Activated CD4-positive, alpha-beta memory T cell treated with anti-CD3 and anti-CD28 coated beads, Interleukin-2, amount 10 ng/mL, durations not matched to agents 7 days and 5 days (primary cell): ENCODE measurements at places on chromosomes 6 and 20. TPM values are rescaled to one million over a fixed set of nuclear protein-coding genes. Genes with fewer than 3 reads are reported as not detected.

DNA sequence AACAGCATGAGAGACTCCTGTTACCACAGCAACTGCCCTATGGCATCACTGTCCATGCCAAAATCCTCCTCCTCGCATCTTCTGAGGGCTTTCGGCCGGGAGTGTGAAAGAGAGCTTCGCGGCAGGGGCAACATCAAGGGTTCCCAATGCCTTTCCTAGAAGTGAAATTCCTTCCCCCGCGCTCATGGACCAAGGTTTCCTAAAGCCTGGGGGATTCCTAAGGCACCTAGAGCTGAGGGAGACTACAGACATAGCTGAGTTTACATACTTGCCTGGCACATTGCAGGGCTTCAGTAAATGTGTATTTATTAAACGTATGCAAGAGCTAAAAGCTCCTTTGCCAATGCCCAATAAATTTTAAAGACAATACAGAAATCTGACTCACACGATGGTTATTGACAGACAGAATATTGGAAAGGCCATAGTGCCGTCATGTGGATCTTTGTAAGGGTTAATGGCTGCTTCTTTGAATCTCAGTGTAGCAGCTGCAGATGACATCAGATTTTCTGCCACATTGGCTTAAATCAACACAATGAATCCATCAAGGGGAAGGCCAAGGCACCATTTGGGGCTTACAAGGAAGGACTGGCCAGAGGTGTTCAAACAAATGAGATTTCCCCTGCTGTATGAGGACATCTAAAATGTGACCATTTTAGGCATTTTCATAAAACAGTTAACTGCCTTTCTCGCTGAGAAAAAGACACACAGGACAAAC, 281.2 kb upstream of the JARID2 start:
- H3K36me3 ChIP-seq: peaks cover 4% of the 10 kb centered on the region
- no peaks in the 10 kb centered on the region for H3K27me3 ChIP-seq
- H3K27ac ChIP-seq: no peak overlapping the region
- H3K4me3 ChIP-seq: no peak overlapping the region
- H3K4me1 ChIP-seq: no peaks in the 10 kb centered on the region

The STX11 gene
- 25.0 TPM for total RNA-seq

The BIRC7 gene
- total RNA-seq: not detected

GRCh38 chr6:169839493-169839892, 88.1 kb downstream of the ERMARD start:
- no peaks in the 10 kb centered on the region for H3K4me1 ChIP-seq
- H3K4me3 ChIP-seq: no peak overlapping the region
- H3K27ac ChIP-seq: no peak overlapping the region
- peaks cover 18% of the 10 kb centered on the region for H3K27me3 ChIP-seq
- peak; percentile 7 for DNase-seq
- no peaks in the 10 kb centered on the region for H3K36me3 ChIP-seq

DNA sequence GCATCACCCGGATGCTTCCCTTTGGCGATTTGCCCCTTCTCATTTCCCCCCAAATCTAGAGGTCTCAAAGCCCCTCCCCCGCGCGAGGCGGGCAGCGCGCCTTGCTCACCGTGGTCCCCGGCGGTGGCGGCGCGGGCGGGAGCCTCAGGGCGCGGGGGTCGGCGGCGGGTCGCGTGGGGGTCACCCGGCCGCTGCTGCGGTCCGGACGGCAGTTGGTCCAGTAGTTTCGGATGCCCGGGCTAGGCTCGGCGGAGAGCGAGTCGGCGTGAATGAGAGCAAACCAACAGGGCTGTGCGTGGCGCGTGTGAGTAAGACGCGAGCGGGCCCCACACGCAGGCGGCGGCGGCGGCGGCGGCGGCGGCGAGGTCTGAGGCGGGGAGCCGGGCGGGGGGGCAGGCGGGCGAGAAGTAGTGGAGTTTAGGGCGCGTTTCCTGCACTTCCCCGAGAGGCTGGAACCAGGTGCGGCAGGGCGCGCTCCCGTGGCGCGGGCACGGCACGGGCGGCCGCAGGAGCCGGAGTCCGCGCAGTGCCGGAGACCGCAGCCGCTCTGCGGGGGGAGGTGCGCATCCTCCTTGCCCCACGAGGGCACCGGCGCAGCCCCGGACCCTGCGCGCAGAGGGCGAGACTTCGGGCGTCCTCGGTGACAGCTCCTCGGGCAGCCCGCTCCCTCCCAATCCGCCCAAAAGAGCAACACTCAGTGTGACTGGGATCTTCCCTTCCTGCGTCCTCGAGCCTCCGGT, 567 bp downstream of the HS3ST5 start:
- H3K27me3 ChIP-seq: peaks cover 38% of the 10 kb centered on the region
- no peaks in the 10 kb centered on the region for H3K36me3 ChIP-seq
- no peak overlapping the region for H3K4me3 ChIP-seq

The SCAND1 gene
- 70.0 TPM for total RNA-seq

DNA sequence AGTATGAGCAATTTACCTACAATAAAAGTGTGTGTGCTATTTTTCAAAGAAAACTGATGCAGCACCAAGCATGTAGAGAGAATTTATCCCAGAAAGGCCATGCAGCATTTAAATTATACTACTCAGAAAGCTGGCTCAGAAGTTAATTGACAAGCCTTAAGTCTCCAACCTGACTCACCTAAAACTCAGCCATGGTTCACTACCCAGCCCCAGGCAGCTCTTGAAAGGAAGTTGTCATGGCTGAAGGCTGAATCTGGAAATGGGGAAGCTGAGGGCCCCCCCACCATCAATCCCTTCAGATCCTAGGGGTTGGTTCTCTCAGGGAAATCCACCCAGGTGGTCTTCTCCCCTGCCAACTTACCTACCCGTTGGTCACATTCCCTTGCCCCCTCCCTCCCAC, 19.7 kb downstream of the PPIL6 start:
- H3K36me3 ChIP-seq: no peaks in the 10 kb centered on the region
- H3K4me1 ChIP-seq: no peaks in the 10 kb centered on the region
- peaks cover 2% of the 10 kb centered on the region for H3K27me3 ChIP-seq

- H3K27ac ChIP-seq: no peak overlapping the region
- no peak for DNase-seq
- peaks cover 50% of the 10 kb centered on the region for H3K4me1 ChIP-seq
- peaks cover 7% of the 10 kb centered on the region for H3K27me3 ChIP-seq
Measured at GRCh38 chr6:29968130-29968529, 25.8 kb downstream of the HLA-A start.

- no peak for DNase-seq
- no peak overlapping the region for H3K4me3 ChIP-seq
- H3K36me3 ChIP-seq: peaks cover 3% of the 10 kb centered on the region
- H3K27me3 ChIP-seq: peaks cover 11% of the 10 kb centered on the region
- H3K4me1 ChIP-seq: peaks cover 63% of the 10 kb centered on the region
Measured at GRCh38 chr6:33898771-33899170, 95.0 kb upstream of the MLN start.

GRCh38 chr6:28982476-28983266, 22.4 kb downstream of the ZNF311 start:
- H3K4me1 ChIP-seq: peaks cover 52% of the 10 kb centered on the region
- H3K27me3 ChIP-seq: peaks cover 41% of the 10 kb centered on the region
- H3K4me3 ChIP-seq: peak overlapping the region; percentile 86
- H3K27ac ChIP-seq: peak overlapping the region; percentile 4
- no peak for DNase-seq

The LRRC73 gene
- total RNA-seq: 0.23 TPM

DNA sequence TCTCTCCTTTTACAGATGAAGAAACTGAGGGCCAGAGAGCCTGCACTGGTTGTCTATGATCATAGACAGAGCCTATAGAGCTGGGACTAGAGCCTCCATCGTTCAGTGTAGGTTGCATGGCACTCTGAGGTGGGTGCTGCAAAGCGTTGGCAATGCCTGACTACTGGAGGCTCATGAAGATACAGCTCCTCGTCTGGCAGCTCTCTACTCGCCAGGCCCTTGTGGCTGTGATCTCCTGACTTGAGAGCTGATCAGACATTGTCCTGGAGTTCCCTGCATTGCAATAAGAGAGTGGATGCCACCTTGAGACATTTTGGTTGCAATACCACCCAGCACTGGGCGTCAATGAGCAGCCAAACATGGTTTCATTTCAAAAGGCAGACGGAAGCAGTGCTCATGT, 270.1 kb upstream of the ARID1B start:
- no peaks in the 10 kb centered on the region for H3K36me3 ChIP-seq
- no peak overlapping the region for H3K4me3 ChIP-seq
- H3K4me1 ChIP-seq: no peaks in the 10 kb centered on the region
- no peak overlapping the region for H3K27ac ChIP-seq
- peaks cover 5% of the 10 kb centered on the region for H3K27me3 ChIP-seq
- DNase-seq: no peak

DNA sequence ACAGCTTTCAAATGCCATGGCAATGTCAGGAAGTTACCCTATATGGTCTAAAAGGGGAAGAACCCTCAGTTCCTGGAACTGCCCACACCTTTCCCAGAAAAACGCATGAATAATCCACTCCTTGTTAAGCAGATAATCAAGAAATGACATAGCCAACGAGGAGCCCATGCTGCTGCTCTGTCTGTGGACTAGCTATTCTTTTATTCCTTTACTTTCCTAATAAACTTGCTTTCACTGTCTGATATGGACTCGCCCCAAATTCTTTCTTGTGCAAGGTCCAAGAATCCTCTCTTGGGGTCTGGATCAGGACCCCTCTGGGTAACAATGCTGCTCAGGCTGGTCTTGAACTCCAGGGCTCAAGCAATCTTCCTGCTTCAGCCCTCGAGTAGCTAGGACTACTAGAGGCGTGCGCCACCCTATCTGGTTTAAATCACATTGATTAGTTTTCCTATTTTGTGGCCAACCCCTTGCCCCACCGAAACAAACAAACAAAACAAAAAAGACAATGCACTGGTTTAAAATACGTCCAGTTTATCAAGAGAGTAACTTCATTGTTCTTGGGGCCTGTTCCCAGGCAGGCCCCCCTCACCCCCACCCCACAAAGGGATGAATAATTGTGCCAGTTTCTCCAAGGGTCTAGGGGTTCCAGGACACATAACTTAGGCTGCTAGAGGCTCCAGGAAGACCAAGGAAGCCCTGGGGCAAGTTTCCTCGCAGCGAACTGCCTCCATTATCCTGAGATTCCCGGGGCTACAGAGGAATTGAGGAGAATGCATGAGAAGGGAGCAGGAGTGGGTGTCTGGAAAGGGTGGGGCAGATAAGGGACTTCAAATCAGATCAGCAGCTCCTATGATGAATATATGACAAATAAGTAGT, 10.1 kb upstream of the AKAP12 start:
- no peak overlapping the region for H3K27ac ChIP-seq
- H3K4me1 ChIP-seq: peaks cover 17% of the 10 kb centered on the region
- H3K27me3 ChIP-seq: peaks cover 16% of the 10 kb centered on the region
- no peak overlapping the region for H3K4me3 ChIP-seq
- no peaks in the 10 kb centered on the region for H3K36me3 ChIP-seq

DNA sequence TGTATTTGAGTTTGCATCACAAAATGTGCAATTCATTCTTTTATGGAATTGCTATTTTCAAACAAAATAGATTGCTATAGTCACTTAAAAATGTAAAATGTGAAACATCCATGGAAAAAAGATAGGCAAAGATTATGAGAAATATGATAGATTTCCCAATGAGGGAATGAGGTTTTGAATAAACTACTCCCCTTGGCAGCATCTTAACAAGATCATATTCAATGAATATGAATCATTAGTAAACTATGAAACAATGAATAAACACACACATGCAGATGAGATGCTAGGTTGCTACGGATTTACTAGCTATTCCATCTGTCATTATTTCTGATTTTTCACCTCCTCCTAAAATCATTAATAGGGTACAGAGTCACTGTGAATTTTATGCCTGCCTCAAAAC, 401.8 kb downstream of the PHF3 start:
- no peaks in the 10 kb centered on the region for H3K4me1 ChIP-seq
- H3K27me3 ChIP-seq: no peaks in the 10 kb centered on the region
- H3K36me3 ChIP-seq: no peaks in the 10 kb centered on the region
- no peak for DNase-seq
- H3K4me3 ChIP-seq: no peak overlapping the region
- H3K27ac ChIP-seq: no peak overlapping the region

The PRICKLE4 gene
- total RNA-seq: not detected

DNA sequence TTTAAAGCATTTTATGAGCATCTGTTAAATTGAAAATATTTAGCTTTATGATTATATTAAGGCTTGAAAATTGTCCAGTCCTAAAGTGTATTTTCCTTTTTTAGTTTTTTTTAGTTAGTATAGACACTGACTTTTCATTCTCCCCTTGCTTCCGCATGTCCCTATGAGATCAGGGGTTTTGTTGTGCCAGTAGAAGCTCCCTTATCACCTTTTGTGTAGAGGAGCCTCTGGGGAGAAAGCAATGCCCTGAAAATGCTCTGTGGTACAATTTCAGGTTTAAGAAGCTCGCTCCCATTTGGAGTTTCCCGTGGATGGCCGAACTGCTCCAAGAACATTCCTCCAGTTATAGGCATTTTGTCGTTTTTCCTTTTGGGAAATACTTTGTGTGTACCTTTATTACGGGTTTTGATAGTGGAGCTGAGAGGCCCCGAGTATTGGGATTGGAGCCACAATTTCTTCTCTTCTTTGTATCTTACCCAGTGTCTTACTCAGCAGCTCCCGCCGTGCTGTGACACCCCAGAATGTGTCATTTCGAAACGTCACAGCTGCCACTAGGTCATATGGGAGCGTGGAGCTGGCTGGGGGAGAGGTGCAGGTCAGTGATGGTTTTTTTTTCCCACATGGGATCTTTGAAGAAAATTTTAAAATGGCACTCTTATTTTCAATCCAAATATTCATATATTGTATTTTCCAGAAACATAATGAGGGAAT, 49.9 kb downstream of the RPRD1B start:
- H3K27ac ChIP-seq: no peak overlapping the region
- peaks cover 61% of the 10 kb centered on the region for H3K36me3 ChIP-seq
- H3K4me1 ChIP-seq: no peaks in the 10 kb centered on the region

DNA sequence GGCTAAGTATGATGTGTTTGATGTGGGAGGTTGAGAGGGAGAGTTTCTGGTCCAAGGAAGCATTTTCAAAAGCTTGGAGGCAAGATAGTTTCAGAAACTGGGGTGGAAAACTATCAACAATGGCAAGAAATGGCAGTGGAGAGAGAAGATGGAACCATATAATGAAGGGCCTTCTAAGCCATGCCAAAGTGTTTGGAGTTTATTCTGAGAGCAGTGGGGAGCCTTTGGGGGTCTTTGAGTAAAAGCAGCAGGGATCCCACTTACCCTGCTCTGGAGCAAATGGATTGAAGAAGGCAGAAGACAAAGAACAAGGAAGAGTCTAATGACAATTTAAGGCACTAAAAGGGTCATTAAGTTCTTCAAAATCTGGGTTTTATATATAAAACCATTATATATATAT, 538.9 kb downstream of the UTRN start:
- H3K4me1 ChIP-seq: peaks cover 6% of the 10 kb centered on the region
- H3K4me3 ChIP-seq: no peak overlapping the region
- H3K27ac ChIP-seq: no peak overlapping the region
- peaks cover 26% of the 10 kb centered on the region for H3K36me3 ChIP-seq
- no peaks in the 10 kb centered on the region for H3K27me3 ChIP-seq
- DNase-seq: no peak

The RIPOR3 gene
- total RNA-seq: not detected

The NOX3 gene
- not detected for total RNA-seq

- H3K36me3 ChIP-seq: peaks cover 57% of the 10 kb centered on the region
- DNase-seq: no peak
- no peak overlapping the region for H3K4me3 ChIP-seq
- H3K27me3 ChIP-seq: no peaks in the 10 kb centered on the region
Measured at GRCh38 chr20:34922654-34923381, 32.8 kb downstream of the GSS start.

The C6orf118 gene
- not detected for total RNA-seq

- DNase-seq: no peak
- H3K4me3 ChIP-seq: no peak overlapping the region
- no peaks in the 10 kb centered on the region for H3K36me3 ChIP-seq
- H3K4me1 ChIP-seq: no peaks in the 10 kb centered on the region
- peaks cover 17% of the 10 kb centered on the region for H3K27me3 ChIP-seq
- no peak overlapping the region for H3K27ac ChIP-seq
Measured at GRCh38 chr6:79269877-79270276, 35.4 kb upstream of the HMGN3 start.
